Transverse colon (tissue), 4 donors: ENCODE measurements at places on chromosomes 7 and 10.

GRCh38 chr7:137073571-137074325, 205.3 kb downstream of the CHRM2 start:
- no peak for DNase-seq

DNA sequence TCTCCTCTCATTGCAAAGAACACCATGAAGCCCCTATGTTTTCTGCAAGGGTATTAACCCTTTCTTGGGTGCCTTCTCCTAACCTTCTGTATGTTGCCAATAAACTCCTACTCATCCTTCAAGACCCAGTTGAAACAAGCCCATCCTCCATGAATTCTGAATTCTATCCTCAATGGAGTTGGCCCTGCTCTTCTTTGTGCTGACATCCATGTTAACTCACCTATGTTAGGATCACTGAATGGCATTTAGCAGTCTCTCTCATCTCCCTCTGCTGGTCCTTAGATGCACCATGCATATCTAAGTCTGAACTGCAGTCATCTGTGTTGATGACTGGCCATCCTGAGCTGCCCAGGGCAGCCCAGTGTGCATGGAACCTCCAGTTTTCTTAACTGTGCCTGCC, 129.8 kb downstream of the BUB3 start:
- no peak for DNase-seq

DNA sequence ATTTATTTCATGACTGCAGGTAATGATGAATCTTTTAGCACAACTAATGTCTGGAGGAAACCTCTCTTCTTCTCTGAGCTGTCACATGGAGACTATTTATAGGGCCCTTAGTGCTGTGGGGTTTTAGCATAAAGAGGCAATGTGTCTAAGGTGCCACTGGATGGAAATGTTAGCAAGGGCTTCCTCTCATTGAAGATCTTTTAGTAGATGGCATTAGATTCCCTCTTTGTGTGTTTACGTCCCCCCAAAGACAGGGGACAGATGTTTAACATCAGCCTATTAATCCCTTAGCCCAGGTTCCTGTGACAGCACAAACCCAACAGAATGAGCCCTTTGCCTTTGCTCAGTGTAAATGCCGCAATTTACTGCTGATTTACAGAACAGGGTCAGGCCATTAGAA, 208.6 kb downstream of the SKAP2 start:
- DNase-seq: no peak

- no peak for DNase-seq
These were observed 141.3 kb upstream of the SP8 start for GRCh38 chr7:20927976-20928375.

GRCh38 chr7:139620676-139621344, 97.3 kb downstream of the CLEC2L start:
- DNase-seq: peak; percentile 49
